Stimulated activated naive B cell treated with anti-CD40 and anti-IgM and Interleukin-4, amounts not matched to agents 10 μg/mL and 1 μg/mL and 100 μg/mL, for 72 hours (primary cell): ENCODE measurements at places on chromosomes 4 and X.

GRCh38 chr4:1614854-1615595 is 69.1 kb downstream of the FAM53A start:
- no peak for DNase-seq

DNA sequence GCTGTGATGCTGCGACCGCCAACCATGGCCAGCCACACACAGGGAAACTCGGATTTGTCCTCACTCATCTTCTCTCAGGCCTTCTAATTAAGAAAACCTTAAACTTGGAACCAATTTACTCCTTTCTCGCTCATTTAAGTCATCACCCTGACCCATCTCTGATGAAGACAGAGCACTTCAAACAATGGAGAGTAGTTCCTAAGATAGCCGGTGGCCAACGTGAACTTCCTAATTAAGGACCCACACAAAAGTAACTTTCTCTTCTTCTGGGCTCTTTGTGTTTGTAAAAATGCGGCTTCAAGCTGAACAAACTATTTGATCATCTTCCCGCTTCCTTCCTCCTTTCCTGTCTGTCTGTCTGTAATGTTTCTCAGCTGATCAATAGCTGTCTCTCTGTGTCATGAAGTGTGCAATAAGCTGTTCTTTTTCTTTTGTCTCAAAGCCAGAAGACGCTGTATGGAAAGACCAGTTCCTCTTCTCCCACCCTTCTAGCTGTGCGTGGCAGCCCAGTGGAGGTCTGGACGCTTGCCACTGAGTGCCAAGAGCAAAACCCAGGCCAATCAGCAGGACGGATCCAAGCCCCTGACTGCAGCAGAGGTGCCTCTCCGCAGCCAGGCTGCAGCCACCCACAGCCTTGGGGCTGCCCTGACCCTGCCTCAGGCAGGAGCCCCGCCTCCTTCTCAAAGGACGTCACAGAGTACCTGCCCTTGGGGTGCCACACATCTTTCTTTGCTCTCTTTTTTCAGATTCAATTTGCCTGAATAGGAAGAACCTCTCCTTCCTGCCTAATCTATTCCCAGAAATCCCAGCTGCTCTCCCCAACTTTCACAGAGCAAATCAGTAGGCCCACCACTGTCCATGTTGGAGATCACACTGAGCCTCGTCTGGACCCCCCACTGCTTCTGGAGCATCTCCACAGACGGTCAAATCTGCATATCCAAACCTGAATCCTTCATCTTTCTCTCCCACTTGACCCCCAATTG is 59.3 kb downstream of the MAML3 start:
- DNase-seq: peak; percentile 79

DNA sequence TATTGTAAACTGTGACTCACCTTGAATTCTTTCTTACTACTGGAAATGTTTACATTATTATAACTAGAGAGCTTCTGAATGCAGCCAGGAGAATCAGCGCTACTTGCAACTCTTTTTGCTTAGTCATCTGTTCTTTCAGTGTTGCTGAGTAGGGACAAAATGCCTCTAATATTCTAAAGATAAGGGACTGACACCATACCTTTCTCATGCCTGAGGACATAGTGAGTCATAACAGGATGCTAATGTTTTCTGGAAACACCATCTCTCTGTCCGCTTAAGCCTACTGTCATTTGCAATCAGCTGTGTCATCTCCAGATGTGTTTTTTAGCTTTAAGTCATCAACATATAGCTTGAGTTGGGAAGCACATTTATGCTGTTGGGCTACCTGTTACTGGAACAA is 108.3 kb downstream of the QRFPR start:
- no peak for DNase-seq

GRCh38 chr4:179116011-179116410 is 1673.8 kb upstream of the AGA start:
- DNase-seq: no peak

DNA sequence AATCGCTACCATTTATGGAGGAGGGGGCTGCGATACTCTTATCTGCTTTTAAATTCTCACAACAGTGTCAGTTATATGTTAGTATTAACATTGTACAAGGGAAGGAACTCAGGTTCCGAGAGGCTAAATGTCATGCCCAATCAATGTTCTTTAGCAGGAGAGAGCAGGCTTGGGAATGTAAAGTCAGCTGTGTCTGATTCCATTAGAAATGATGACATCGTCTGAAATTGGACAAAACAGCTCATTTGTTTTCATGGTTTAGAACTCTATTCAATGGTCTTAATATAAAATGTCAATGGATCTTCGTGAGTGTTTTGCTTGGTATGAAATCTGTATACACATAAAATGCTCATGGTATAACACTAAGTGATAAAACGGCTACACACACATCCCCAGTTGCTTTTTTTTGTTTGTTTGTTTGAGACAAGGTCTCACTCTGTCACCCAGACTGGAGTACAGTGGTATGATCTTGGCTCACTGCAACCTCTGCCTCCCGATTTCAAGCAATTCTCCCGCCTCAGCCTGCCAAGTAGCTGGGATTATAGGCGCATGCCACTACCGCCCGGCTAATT is 11.9 kb upstream of the SH3KBP1 start:
- no peak for DNase-seq
